ENCODE measurements at places on chromosomes 6 and 20.

DNA sequence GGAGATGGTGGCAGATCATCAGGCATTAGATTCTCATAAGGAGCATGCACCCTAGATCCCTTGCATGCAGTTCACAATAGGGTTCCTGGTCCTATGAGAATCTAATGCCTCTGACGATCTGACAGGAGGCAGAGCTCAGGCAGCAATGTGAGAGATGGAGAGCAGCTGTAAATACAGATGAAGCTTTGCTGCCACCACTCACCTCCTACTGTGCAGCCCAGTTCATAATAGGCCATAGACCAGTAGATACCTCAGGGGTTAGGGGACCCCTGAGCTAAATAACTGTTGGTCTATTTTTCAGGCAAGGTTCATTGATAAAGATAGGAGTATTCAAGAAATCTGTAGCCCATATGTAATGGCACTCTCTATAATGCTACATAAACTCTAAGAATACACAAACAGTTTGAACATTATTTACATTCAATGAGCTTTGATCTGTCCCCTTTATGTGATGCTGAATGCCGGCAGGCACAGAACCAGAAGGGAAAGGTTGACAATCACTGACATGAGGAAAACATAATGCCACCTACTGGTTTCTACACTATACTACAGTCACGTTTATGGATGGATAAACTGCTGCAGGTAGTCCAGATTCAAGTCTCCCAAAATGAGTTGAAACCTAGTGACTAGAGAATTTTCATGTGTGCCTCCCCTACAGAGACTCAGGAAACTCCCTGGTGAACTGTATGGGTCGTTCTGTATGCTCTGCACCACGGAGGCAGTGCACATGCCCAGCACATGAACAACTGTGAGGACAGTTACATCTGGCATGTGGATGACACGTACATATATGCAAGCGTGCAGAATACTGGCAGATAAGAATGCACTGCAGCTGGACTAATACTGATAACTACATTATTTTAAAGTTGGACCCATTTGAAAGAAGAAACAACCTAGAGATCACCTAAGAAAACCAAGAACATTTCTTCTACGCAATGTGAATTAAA lies 72.0 kb downstream of the DST start:
- peak; percentile 62 for DNase-seq

- DNase-seq: no peak
Observed at GRCh38 chr20:60869087-60869486, 383.0 kb upstream of the CDH4 start.

- no peak for DNase-seq
Observed at GRCh38 chr6:41691426-41692079, 43.9 kb downstream of the TFEB start.

DNA sequence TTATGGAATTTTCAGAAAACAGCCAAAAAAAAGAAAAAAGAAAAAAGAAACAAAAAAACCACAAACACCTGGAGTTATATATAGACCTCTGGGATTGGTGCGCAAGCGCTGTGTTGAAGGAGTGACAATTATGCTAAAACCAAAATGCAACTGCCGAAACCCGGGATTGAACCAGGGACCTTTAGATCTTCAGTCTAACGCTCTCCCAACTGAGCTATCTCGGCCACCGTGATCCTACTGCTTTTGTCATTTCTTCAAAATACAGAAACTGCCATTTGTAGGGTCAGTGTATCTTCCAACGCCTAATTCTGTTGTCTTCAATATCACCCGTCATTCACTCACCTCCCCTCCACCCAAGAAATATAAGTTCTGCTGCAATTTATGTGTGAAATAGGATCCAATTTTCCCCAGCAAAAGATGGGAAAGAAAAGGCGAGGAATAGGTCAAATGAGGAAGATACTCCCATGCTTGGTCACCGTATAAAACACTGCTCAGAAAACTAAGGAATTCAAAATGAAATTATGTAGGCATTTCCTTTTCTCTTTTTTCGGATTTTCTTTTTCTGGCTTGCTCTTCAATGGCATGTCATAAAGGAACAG lies 116.0 kb downstream of the TRIM27 start:
- DNase-seq: peak; percentile 85

DNA sequence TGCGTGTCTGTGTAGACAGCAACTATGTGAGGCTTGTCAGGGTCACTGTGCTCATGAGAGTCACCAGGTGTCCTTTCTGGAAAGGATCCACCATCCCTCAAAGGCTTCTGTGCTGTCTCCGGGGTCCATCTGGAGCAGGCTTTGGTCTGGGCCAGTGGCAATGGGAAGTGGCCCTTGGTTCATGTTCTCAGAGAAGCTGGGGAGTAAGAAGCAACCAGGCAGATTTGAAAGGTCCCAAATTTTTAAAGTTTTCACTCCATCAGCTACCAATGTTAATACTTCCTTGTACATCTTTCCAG lies 68.2 kb downstream of the GCNT2 start:
- peak; percentile 23 for DNase-seq

GRCh38 chr6:79143320-79143898 lies 65.4 kb upstream of the PHIP start:
- DNase-seq: no peak

- DNase-seq: no peak
Observed at GRCh38 chr20:25864326-25864962, 167.8 kb upstream of the ZNF337 start.

- DNase-seq: peak; percentile 44
Observed at GRCh38 chr6:5672581-5673011, 334.1 kb downstream of the NRN1 start.

GRCh38 chr6:156413154-156413553 lies 364.0 kb upstream of the ARID1B start:
- DNase-seq: no peak

GRCh38 chr20:34362502-34363061 lies 491 bp upstream of the ITCH start:
- DNase-seq: no peak

GRCh38 chr6:7058250-7058923 lies 49.4 kb upstream of the RREB1 start:
- DNase-seq: peak; percentile 91

- DNase-seq: no peak
Observed at GRCh38 chr6:165562421-165563090, 100.5 kb downstream of the PDE10A start.

DNA sequence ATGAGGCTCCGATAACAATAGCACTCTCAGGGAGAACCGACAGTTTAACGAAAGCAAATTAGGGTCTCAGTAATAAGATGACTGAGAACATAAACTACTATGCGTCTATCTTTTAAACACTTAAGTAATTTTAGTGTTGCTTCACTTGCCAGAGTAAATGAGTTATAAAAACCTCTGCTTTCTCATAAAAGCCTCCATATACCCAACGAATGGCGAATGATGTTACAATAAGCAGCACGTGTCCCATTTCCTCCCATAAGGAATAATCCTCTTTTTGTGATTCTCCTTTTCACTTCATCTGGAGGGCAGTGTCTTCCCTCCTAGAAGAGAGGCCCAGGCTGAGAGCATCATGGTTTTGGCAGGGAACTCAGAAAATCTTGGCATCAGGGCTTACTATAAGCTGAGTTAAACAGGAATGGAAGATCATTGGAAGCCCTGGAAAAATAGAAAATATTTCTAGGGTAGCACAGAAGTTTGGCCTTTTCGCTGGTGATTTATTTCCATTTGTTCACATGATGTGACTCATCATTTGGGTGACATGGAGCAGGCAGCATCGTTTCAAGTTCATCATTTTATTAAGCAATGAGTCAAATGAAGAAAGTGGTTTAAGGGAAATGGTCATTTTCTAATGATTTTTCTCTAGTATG lies 255.4 kb downstream of the ATXN1 start:
- no peak for DNase-seq

GRCh38 chr6:144411531-144412165 lies 126.5 kb downstream of the UTRN start:
- no peak for DNase-seq

- peak; percentile 51 for DNase-seq
Observed at GRCh38 chr6:71179249-71179885, 109.2 kb upstream of the OGFRL1 start.

GRCh38 chr20:44594730-44595129 lies 12.4 kb downstream of the PKIG start:
- DNase-seq: peak; percentile 87

DNA sequence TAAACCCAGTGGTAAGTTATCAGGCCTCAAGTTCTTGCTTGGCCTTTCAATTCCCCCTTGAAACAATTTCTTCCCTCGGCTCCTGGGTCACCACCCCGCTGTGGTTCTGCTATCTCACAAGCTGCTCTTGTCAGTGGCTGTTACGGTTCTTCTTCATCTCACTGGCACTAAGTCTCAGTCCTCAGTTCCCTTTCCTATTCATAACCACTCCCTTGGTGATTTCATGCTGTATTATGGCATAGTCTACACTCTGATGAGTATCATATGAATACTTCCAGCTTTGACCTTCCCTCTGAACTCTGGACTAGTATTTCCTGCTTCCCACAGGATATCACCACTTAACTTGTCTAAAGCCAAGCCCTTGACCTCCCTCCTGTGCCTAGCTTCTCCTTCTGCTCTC lies 7.9 kb downstream of the TAAR1 start:
- DNase-seq: no peak

DNA sequence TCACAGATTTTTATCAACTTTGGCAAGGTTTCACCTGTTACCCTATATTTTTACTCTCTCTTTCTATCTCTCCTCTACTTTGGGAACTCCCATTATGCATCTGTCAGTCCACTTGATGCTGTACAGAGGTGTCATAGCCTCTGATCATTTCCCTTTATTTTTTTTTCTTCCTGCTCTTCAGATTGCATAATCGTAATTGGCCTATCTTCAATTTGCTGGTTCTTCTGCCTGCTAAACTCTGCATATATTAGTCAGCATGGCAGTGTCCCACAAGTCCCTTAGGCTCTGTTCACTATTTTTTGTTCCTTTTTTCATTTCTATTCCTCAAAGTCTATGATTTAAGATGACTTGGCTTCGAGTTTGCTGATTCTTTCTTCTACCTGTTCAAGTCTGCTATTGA lies 44.7 kb upstream of the MICB start:
- DNase-seq: peak; percentile 24

DNA sequence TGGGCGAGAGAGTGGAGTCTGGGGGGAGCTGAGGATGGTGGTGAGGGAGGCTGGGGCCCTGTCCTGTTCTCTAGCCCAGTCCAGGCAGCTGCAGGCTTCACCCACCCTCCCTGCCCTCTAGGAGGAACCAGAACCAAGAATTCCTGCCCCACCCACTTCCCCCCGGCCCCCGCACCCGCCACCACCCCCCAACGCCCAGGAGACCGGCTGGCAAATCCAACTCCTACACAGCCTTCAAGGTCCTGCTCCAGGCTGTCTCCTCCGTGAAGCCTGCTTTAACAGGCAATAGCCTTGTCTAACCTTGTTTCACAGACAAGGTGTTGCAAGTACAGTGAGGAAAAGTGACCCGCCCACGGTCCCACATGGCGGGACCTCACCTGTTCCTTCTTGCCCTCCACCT lies 2.4 kb downstream of the SPDEF start:
- DNase-seq: no peak

- peak; percentile 62 for DNase-seq
Observed at GRCh38 chr6:135535989-135536414, 38.5 kb upstream of the AHI1 start.

- no peak for DNase-seq
Observed at GRCh38 chr6:30937265-30937664, 3.5 kb upstream of the MUCL3 start.

DNA sequence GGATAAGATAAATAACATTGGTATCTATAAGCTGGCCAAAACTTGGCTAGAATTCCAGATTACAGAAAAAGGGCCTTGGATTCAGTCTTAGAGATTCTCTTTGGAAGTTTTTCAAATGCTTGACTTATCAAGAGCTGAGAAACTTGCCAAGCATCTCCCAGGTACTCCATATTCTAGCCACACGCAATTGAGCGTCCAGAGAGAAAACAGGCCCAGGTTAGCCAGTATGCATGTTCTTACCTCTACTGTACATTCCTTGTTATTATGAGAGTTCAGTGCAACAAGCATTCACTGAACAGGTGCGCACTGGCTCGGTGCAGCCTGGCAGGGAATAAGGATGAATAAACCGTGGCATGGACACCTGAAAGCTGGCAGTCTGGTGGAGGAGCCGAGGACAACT lies 13.7 kb downstream of the CRNKL1 start:
- no peak for DNase-seq

- no peak for DNase-seq
Observed at GRCh38 chr6:85751374-85752055, 108.8 kb upstream of the SYNCRIP start.

DNA sequence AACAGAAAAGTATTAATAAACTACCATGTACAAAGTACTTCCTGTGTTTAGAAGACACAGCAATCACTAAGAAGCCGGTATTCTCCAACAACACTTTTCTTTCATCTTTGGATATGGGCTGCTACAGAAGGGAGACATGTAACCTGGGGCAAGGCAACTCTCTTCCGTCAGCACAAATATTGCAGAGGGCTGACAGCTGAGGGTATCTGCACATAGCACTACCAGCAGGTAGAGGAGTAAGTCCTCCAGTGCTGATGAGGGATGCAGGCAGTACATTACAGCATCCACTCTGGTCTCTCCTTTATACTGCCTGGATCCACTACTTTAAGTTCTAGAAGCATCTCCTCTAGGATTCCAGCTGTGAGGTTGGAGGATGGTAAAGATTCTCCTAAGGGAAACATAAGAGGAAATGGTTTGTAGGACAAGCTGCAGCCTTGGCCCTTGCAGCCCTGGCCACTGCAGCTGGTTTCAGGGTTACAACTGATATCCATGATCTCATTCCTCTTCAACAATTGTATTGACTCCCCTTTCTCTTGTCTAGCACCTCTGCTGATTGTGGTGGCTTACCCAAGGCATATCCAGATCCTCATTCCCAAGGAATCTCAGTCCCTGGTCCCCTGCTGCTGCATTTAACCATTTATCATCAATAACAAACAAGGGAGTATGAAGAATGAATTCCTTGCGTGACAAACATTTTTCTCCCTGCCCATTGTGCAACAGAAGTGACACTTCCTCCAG lies 110.7 kb upstream of the ADGRF1 start:
- no peak for DNase-seq

DNA sequence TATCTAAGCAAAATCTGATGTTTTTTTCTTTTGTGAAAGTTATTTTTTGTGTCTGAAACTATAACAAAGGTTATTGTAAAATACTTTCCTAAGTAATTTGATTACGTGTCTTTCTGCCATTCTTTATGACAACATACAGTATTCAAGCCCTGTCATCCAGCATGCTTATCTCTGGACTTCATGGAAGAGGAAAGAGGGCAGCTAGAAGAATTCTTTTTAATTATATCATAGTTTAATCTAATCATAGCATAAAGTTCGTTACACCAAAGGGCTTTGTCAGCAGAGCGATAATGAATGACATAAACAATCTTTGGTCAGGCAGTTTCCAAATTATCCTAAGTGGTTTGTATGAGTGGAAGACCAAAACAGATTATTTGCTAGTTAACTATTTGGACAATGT lies 3.5 kb downstream of the ENPP3 start:
- DNase-seq: peak; percentile 70

GRCh38 chr6:13046084-13046483 lies 282.3 kb downstream of the TBC1D7 start:
- DNase-seq: peak; percentile 46

Data from hematopoietic multipotent progenitor cell treated with erythropoietin and hydrocortisone succinate and interleukin-3 and kit ligand, for 4 days (in vitro differentiated cells).